Cardiac septum (tissue), 1 donor: ENCODE measurements at places on chromosomes 11 and 22. TPM values are rescaled to one million over a fixed set of nuclear protein-coding genes. Genes with fewer than 3 reads are reported as not detected.

GRCh38 chr22:32255726-32256125 lies 579 bp upstream of the SLC5A4 start:
- DNase-seq: no peak

- DNase-seq: no peak
Measured at GRCh38 chr11:111918390-111919256, at the start of gene C11orf52. C11orf52 (plus strand) TSS chr11:111918913; CDS start chr11:111918973, 60 bp downstream.

- DNase-seq: no peak
Measured at GRCh38 chr11:43997022-43997660, 50.6 kb upstream of the ACCSL start.

DBX1 gene
- not detected for total RNA-seq
